ENCODE measurements at places on chromosomes 12 and 14. TPM values are rescaled to one million over a fixed set of nuclear protein-coding genes. Genes with fewer than 3 reads are reported as not detected.

DNA sequence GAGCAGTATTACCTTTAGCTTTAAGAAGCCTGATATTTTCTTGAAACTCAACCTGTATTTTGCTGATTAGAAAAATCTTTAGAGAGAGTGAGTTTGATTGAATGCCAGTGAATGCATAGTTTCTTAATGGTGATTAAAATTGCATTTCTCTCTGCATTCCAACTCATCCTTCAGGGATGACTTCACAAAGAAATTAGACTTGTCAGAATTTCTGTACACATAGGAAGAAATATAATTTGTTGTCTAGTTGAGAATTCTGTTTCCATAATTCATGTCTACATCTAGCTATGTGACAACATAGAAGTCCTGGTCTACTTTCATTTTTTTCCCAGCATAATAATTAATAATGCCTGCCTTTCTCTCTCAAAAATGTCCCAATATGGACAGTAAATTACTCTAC, 136.6 kb downstream of the OTOGL start:
- H3K36me3 ChIP-seq = no peaks in the 10 kb centered on the region
- DNase-seq = no peak
- H3K27ac ChIP-seq = no peak overlapping the region
- H3K4me1 ChIP-seq = no peaks in the 10 kb centered on the region

DNA sequence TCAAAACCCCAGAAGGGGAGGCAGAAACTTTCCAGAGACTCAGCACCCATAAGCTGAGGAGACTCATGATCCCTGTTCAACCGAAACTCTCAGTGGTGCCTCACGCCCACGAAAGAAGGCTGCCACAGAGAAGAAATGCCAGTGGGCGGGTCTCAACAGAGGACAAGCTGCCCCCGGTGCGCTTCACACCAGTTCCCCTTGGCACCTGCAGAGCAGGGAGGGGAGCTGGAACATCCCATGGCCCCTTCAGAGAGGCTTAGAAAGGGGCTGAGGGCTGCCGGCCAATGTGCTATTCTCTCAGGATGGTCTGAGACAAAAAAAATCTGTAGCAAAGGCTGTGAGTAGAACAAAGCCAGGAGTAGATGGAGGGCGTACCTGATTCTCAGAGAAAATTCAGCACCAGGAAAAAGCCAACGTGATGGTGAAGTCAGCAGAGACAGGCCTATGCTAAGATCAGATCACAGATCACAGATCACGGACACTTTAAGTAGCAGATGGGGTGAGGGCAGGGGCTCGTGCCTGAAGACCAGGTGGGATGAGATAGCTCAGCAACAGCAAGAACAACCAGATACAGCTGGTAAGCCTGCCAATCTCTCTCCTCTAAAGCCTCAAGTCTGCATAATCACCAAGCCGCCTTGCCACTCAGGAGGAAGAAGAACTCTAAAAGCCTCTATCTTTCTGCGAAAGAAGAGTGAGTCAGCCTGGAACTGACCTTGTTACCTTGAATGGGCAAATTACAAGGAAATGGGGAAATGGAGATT, 206.4 kb upstream of the GRIP1 start:
- H3K4me1 ChIP-seq = no peaks in the 10 kb centered on the region
- DNase-seq = no peak
- no peak overlapping the region for H3K27ac ChIP-seq
- no peaks in the 10 kb centered on the region for H3K36me3 ChIP-seq

The DNAAF2 gene
- 12.8 TPM for total RNA-seq

The CBLN3 gene
- 5.5 TPM for total RNA-seq

The FAM181A gene
- total RNA-seq = not detected
